ENCODE measurements at places on chromosomes 3 and 15.

- DNase-seq = no peak
These were observed at the start of gene CYFIP1 for GRCh38 chr15:22980189-22981050. TSS of gene CYFIP1 (minus strand) at chr15:22980368. CDS start at chr15:22947285, 33,083 bp downstream.

- no peak for DNase-seq
These were observed 10.5 kb upstream of the MUC4 start for GRCh38 chr3:195822131-195822696.

GRCh38 chr3:170740726-170741591 is 129.0 kb downstream of the RPL22L1 start:
- no peak for DNase-seq

DNA sequence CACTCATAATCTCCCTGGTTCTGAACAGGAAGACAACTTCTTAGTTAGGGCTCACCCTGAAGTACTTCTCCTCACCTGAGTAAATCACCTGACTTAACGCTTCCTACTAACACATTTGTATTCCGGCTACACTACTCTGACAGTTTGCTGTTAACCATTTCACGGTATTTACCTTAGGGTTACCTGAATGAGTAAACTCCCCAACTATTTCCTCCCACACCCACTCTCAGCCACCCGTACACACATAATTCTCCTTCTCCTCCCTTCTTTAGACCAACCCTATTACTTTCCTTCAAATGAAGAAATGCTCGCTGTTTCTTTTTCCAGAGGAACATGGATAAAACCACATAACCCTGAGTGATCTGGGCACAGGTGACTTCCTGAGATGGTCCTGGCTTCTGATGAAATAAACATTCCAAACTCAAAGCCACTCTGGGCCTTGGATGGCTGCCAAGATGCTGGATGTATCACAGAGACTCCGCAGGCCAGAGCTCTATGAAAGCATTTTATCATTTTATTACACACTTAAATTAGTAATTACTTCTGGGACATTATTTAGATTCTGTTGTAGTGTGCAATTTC is 183.6 kb upstream of the ATP11B start:
- no peak for DNase-seq

DNA sequence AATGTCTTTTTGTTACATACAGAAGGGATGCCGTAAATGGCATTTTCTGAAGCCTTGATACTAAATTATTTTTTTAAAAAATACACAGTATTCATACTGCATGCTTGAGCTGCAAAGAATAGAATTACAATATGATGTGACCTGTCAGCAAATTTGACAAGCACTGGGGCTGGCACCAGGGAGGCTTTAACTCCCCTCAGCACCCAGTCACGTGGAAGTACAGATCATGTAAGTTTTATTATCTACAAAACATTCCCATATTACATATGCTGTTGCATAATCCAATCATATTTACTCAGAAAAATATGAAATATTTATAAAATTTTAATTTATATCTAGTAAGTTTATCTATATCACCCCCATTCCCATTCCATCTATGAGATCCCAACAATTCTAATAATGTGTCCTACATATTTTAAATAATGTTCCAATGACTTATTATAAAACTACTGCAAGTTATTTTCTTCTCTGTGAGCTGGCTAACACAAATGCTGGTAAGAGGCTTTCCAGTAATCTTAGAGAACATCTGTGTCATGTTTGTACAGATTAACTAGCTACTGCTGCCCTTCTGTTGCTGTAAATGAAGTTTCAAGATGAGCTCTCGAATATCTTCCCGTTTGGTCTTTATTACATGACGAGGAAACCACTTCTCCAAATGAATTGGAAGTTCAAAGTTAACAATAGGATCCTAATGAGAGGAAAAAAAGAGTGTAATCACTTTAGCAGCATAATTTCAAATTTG is 5.2 kb upstream of the IMPG2 start:
- DNase-seq = no peak

DNA sequence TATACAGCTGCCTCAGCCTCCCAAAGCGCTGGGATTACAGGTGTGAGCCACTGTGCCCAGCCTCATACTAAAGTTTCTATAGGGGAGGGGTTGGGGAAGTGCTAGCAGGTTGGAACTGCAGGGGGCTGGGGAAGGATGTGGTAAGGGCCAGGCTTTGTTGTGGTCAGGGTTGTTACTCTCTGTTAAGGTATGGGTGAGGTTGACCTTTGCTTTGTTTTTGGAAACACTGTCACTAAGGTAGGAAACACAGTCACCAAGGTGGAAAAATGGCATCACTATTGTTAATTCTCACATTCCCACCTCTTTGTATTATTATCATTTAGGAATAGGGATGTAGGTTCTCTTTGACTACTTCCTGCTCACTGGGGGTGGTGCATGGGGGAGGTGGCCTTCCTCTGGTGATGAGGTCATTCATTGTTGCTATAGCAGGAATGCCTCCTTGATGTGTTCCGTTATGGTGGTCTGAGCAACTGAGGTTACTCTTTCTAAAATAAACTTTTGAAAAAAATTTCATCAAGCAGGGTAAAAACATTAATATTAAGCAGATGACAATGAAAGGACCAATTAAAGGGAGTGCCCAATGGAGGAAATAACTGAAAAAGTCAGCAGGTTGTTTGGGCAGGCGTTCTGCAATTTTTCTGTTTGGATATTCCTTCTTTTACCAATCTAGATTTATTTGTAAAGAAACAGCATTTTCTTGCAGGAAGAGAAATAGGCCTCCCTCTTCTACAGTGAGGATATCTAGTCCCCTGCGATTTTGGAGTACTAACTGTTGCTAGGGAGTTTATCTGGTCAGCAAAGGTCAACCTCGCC is 150.5 kb downstream of the WDR76 start:
- no peak for DNase-seq

DNA sequence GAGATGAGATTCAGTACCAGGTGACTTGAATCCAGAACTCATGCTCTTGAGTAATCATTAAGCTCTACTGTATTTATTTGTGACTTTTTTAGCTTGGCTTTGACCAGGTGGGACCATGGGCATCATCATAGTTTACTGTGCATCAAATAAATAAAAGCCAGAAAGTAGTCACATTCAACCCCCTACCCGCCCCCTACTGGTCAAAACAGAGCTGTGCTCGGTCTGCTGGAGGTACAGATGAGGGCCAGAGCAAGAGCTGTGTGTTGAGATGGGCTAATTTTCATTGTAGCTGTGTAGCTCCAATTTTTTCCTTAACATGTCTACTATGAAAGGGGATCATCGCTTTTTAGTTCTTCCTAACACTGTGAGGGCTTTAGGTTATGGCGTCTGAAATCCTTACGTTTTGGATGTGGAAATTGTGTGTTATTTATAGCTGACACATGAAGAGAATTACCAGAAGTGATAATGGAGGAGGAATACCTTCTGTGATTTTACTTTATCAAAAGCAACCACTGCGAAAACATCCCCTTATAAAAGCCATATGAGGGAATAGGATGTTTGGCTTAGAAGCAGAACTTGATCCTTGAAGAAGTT is 375.1 kb downstream of the PTPRG start:
- DNase-seq = no peak

GRCh38 chr3:55524565-55525244 is 37.6 kb upstream of the WNT5A start:
- DNase-seq = no peak

- DNase-seq = no peak
These were observed 2.4 kb downstream of the ANPEP start for GRCh38 chr15:89812011-89812846.

GRCh38 chr3:16480861-16481545 is 32.5 kb downstream of the RFTN1 start:
- no peak for DNase-seq

GRCh38 chr15:53694476-53694874 is 65.0 kb downstream of the WDR72 start:
- DNase-seq = no peak

DNA sequence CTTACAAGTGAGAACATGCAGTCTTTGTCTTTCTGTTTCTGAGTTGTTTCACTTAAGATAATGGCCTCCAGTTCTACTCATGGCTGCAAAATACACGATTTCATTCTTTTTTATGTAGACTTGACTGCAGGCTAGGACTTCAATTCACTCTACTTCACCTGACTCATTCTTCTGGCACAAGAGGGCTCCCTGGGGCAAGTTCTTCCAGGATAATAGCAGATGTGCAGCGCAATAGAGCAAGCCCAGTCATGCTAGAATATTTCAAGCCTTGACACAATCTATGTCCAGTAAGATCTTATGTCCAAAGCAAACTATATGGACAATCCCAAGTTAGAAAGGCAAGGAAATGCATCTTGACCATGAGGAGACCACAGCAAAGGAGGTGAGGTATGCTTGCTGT is 211.7 kb upstream of the GADL1 start:
- no peak for DNase-seq

GRCh38 chr3:4731543-4732111 is 238.5 kb downstream of the ITPR1 start:
- DNase-seq = no peak

DNA sequence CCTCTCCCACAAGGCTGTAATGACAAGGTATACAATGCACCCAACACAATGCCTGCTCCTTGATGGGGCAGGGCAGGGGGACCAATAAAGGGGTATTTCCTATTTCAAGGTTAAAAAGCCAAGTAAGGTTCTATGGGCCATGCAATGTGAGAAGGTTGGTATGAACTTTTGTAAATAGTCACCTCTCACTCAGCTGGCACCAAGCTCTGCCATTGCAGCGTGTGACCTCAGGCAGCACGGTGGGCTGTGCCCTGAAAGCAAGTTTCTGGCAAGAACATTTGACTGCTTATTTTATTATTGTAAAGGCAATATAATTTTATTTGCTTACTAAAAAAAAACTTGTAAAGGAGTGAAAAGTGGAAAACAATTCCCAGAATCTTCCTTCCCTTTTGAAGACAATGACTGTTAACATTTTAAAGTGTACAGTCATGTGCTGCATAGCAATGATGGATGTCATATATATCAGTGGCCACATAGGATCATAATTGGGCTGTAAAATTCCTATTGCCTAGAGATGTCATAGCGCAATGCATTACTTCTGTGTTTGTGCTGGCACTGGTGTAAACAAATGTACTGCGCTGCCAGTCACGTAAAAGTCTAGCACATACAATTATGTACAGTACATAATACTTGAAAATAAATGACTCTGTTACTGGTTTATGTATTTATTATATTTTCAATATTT is 167.3 kb upstream of the RORA start:
- DNase-seq = no peak

DNA sequence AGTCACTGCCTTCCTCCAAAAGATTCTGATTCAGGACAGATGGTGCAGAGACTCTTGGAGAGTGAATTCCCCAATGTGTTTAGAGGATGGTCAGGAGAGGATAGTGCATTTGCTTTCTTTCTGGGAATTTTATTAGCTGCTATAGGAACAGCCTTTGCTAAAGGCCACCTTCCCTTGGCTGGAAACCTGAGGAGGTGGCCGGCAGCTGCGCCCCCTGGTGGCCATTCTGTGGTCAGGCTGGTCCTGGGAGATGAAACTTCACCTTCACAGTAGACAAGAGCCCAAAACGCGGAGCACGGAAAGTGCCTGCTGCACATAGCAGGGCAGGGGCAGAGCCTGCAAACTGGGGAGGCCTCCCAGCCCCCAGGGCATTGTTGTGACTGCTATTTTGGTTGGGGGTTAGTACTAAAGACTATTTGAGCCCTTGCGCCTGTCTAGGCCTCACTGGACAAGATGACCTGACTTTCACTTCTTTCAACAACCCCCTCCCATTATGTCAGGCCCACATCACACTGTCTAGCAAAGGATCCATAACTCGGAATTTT is 34.3 kb downstream of the SEC22C start:
- peak; percentile 51 for DNase-seq

GRCh38 chr15:78396976-78397375 is 41.0 kb upstream of the IREB2 start:
- no peak for DNase-seq

- no peak for DNase-seq
These were observed 4.2 kb downstream of the FURIN start for GRCh38 chr15:90872486-90873184.

DNA sequence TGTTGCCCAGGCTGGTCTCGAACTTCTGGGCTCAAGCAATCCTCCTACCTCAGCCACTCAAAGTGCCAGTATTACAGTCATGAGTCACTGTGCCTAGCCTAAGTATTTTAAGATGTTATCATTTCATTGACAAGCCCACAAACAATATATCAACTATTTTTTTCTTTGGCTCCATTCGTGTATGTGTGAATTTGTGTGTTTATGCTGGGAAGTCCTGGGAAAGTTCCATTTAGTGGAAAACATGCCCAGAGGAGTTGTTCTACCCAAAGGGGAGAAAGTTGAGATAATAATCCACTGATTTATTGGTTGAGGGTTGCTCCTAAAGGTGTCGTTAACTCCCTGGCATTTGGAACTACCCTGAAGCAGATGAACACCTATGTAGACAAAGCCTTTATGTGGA is 58.8 kb downstream of the KIF9 start:
- DNase-seq = no peak

DNA sequence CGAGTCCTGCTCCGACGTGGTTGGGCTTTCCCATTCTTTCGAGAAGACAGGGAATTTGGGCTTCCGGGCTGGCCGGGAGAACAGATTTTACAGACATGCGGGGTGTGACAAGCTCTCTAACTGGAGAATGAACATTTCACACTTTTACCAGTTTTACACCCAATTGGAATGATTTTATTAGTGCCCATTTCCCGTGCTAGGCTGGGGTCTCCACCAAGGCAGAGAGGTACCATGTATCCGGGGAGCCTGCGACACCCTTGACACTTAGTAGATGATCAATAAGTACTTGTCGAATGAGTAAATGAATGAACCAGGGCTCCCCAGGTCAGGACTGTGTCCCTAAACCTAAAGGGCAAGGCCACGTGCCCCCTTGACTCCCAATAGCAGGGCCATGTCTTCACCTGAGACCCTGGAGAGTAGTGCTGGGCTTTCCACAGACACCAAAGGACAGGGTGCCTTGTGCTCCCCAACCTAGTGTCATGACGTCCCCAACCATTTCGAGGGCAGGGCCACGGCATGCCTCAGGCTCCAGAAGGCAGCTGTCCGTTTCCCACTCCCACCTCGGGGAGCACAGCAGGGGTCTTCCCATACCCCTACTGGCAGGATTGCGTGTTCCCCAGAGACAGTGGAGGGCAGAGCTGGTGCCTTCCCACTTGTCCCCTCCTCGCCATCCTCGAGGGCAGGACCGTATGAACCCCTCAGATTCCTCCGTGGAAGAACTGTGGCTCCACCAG is 679 bp upstream of the MYD88 start:
- DNase-seq = no peak

DNA sequence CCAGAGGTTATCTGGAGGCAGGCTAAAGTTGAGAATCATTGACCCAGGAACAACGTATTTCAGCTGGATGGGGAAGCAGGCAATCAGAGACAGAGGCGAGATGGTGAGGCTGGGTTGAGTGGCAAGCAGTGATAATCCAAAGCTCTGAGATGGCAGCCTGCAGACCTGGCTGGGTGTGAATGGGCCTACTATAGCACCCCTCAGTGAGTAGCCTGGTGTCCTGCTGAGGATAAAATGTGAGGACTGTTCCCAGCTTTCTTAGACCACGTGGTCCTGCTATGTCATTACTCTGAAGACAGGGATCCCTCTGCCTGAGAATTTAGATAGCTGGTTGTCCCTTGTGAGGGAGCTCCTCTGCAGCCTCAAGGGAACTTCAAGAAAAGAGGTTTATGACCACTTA is 141.5 kb downstream of the ARPP21 start:
- no peak for DNase-seq

Measured in stimulated activated CD8-positive, alpha-beta memory T cell treated with anti-CD3 and anti-CD28 coated beads, Interleukin-2, amount 100 ng/mL, for 1 hour (primary cell).